ENCODE measurements at places on chromosomes 3 and 15.

DNA sequence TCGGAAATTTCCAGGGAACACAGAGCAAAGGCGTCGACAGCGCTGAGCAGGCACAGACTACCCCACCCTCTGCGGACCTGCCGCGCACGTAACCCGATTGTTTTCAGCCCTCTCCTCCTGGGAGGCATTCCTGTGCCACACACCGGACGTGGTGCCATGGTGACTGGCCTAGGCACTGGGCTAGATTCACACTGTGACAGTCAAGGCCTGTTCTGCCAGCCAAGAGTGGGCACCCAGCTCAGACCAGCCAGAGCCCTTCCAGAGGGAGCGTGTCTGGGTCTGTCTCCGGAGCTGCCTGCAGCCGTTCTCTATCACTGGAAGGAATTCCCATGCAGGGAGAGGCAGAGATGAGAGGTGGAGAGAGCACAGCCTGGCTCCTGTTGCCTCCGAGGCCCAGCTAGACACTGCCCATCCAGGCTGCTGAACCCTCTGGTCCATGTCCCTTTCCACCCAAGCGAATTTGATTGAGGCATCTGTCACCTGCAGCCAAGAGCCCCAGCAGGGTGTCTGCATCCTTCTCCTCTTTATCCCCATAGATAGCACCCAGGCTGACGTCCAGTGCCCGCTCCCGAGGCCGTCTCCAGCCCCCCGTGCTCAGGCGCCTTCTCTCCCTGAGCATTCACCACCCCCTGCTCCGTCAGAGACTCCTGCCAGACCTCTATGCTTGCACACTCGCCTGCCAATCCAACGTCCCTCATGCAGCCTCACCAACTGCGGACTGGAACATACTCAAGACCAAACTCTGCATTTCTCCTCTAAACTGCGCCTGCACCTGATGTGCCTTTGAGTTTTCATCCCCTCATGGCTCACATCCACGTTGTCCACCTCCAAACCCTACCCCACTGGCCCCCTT lies 267.5 kb downstream of the OCA2 start:
- no peak for DNase-seq

DNA sequence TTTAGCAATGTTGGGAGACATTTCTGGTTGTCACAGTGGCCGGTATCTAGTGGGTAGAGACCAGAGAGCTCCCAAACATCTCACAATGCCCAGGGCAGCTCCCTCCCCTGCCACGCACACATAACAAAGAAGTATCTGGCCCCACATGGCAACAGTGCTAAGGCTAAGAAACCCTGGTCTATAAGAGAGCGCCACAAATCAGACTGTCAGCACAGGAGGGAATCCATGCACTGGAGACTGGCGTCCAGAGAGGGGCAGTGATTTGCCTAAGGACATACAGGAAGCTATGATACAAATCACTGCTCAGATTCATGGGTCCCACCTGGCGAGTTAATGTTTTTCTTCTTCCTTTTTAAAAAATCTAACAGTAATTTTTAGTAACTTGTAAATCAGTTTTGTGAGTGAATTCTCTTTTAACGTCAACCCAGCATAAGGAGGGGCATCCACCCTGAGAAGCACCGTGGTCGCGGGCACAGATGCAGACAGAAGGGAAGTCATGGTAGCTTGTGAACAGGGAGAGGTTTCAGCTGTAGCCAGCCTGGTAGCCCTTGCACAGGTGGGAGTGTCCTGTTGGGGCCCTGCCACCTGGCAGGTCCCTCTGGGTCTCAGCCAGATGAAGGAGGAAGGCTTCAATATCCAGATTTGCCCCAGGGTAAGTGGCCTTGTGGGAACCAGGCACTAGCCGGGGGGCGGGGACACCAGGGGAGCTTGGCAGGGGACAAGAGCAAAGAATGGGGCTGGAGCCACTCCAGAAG lies 8.7 kb downstream of the ISG20 start:
- peak; percentile 86 for DNase-seq

DNA sequence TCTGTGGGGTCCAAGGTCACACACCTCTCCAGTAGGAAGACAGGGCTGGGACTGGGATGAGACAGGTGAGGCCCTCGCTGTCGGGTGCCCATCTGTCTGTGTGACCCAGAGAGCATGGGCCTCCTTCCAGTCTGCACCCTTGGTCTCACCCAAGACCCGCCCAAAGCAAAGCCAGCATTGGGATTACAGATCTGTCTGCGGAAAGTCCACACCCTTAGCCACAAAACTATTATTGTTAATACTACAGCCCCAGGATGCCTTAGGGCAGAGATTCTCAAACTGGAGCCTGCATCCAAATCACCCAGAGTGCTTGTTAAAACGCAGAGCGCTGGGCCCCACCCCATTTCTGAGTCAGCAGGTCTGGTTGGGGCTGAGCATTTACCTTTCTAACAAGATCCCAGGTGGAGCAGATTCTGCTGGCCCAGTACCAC lies 58.5 kb upstream of the ZNF148 start:
- no peak for DNase-seq

GRCh38 chr3:24185738-24186384 lies 240.8 kb downstream of the NR1D2 start:
- no peak for DNase-seq

GRCh38 chr3:12780751-12781150 lies 15.7 kb upstream of the CAND2 start:
- no peak for DNase-seq

- no peak for DNase-seq
Measured at GRCh38 chr3:55964491-55964985, 477.4 kb upstream of the WNT5A start.

DNA sequence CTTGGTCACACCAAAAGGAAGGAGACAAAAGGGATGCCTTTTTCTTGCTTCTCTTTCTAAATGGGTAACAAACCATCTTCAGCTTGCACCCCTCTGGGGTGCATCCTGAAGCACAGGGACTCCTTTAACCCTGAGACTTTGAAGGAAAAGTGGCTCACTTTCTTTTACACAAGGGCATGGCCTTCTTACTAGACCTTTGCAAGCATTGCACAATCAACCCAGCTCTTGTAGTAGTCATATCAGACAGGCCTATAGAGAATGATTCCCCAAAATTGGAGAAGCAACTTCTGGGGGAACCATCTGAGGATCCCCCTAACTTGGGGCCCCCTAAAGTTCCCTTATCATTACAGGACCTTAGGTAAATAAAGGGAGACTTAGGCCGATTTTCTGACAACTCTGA lies 56.1 kb upstream of the GK5 start:
- DNase-seq, result no peak

DNA sequence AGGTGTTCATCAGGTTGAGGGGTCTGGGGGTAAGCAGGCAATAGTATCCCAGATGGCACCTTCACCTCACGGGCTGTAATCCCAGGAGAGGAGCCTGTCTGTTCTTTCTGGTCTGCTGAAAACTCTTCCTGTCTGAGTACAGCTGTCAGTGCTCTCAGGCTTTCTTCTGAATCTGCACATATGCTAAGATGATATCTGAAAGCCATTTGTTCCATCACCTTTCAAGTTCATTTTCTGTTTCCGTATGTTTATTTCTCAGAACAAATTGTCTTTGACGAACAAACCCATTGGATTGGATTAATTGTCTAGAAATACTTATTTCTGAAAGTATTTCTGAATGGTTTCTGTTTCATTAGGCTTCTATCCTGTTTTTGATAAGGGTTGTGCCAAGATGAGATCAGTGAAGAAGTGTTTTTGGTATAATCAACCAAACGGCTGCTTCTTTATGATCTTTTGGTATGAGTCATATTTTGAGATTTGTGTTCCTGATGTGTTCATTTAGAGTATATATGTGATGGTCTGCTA lies 13.3 kb downstream of the ZNF592 start:
- no peak for DNase-seq

GRCh38 chr3:18393906-18394305 lies 31.2 kb downstream of the SATB1 start:
- no peak for DNase-seq

DNA sequence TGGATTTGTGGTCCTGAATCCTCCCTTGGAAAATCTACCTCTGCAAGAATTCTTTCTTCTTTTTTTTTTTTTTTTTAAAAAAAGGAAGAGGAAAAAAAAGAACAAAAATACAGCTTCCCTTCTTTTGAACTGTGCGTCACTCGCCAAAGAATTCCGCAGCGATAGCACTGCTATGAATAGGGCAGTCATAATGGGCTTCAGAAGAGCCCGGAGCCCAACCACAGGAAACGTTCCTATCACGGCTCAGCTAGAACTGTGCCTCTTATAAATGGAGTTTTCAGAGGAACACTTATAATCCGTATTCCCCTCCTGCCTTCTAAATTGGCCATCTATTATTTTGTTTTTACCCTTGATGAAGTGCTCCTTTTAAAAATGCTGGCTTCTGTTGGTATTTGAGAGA lies 227.7 kb downstream of the ADAMTS17 start:
- no peak for DNase-seq

DNA sequence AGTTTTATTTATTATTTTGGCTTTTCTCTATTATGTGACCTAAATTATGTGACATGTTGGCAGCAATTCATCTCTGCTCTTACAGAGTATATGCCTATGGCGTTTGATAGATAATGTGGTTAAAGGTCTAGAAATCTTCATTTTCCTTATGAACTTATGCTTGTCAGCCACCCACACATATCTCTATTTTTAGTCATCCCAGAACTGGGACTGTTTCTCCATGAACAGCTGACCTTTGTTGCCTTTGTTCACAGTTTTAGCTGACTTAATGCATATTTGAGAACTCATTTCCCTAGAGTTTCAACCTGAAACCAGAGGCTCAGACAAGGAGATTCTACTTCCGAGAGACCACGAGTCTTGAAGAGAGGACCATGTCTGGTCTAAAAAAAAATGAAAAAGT lies 176.5 kb downstream of the RAP2B start:
- no peak for DNase-seq

- DNase-seq, result no peak
Measured at GRCh38 chr3:77137559-77137958, 97.7 kb downstream of the ROBO2 start.

- no peak for DNase-seq
Measured at GRCh38 chr3:188471723-188472122, 317.8 kb downstream of the LPP start.

- DNase-seq, result no peak
Measured at GRCh38 chr3:142237891-142238290, 12.5 kb upstream of the GK5 start.

DNA sequence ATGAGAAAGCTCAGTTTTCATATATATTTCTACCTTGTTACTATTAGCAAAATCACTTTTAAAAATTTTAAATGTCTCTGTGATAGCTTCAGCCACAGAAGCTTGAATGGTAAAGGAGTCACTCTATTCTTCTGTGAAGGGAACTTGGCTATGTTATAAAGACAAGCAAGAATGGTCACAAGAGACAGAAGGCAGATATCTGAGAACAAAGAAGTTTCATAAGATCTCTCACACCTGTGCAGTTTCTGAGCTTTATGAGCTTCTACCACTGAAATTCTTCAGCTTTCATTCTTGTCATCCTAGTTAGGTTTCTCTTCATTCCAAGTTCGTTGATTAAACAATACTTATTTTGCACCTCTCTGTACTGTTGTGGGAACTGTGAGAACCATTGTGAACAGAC lies 853.4 kb downstream of the IGSF11 start:
- no peak for DNase-seq

DNA sequence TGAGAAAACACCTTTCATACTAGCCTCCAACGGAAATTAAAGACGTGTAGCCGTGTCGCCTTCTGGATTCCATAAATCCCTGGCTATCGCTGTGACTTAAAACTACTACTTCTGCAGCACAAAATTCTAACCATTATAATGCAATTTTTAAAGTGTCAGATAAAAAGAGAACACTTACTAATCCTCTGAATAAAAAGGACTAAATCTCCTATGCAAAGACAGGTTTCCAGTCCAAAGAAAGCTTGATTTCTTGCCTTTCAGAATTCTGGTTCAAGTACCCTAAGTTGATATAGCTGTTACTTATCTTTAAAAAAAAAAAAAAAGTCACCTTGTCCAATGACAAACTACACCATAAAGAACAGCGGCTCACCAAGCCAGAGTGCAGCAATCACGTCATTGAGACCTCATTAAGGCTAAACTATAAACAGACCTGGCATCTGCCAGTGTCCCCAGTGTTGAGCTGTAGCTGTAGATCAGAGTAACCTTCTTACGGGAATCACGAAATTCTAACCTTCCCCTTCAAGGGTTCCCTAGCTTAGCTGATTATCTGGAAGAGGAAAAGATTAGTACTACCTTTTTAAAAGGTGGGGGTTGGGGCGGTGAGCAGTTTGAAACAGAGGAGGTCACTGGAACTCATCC lies 2.2 kb downstream of the ABCC5 start:
- no peak for DNase-seq

DNA sequence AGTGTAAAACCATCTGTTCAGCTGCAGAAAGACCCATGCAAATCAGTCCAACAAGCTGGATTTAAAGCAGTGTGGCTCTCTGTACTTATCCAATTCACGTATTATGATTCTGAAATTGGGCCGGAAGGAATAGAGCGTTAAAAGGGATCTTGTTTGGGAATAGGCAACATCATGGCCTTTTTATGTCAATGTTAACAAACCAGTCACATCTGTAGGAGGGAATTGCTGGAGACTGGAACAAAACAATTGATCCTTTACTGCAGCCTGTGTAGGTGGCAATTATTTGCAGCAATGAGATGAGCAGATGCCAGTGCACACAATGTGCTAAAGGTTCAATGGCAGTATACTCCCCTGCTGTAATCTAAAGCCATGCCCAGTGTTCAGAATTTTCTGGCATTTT lies 887.4 kb upstream of the ROBO1 start:
- no peak for DNase-seq

GRCh38 chr3:186931532-186932280 lies 1.4 kb downstream of the ST6GAL1 start:
- no peak for DNase-seq
